ENCODE measurements at places on chromosomes 13 and 19. TPM values are rescaled to one million over a fixed set of nuclear protein-coding genes. Genes with fewer than 3 reads are reported as not detected.

Gene SIN3B
- 36.5 TPM for total RNA-seq

DNA sequence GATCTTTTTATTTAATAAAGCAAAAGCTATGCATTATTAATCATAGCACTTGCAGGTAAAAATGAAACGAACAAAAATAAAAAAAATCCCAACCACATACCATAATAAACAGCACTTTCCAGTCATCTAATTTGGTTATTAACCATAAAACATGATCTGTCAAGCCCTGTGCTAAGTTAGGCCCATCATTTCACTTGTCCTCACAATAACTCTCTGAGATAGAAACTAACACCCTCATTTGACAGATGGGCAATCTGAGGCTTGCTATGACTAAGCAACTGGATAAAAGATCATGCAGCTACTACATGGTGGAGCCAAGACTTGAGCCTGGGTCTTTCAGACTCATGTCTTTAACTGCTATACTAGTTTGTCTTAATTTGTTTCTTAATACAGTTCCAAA, 21.8 kb downstream of the PROSER1 start:
- no peak for DNase-seq

Gene ARHGEF1
- 73.4 TPM for total RNA-seq

Gene NCCRP1
- not detected for total RNA-seq

Gene ZNF714
- total RNA-seq = 3.9 TPM

GRCh38 chr13:103324641-103325040, 258.4 kb upstream of the SLC10A2 start:
- no peak for DNase-seq

DNA sequence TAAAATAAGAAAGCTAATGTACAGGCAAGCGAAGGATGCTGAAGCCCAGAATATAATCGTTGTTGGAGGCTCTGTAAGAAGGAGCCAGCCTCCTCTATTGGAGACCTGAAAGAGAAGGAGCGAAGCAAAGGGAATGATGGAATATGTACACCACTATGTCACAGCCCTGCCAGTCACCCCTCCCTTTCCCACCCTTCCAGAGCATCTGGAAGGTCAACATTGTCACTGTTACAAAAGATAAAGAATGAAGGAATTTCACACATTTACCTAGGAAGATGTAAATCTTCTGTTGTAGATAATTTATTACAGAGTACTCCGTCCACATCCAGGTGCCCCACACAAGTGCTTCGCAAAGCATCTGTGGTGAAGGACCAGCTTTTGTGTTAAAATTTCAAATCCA, 39.7 kb upstream of the SACS start:
- DNase-seq = no peak

GRCh38 chr13:31007417-31007816, 75.0 kb downstream of the TEX26 start:
- DNase-seq = no peak

Gene SIAH3
- total RNA-seq = not detected

GRCh38 chr19:33441277-33441699, 67.8 kb downstream of the CEBPG start:
- DNase-seq = peak; percentile 75

- no peak for DNase-seq
These were observed 226.6 kb downstream of the MZT1 start for GRCh38 chr13:72500851-72501250.

Gene CYP4F11
- 0.14 TPM for total RNA-seq

Gene MBD3L1
- total RNA-seq = not detected

DNA sequence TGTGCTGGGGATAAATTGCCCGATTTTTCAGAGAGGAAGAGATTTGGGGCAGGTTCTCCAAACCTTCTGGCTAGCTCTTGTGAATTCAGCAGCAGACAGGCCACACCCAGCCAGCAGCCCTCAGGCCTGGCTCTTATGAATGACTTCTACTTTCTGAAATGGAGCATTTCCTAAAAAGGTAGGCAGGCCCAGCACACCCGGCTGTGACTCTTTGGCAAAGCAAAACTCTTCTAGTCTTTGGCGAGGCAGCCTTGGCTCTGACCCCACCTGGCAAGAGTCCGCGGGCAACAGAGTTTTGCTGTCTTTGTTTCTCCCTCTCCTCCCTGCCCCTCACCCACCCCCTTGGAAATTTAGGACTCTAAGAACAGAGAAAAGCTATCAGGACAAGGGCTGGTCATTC, 221.2 kb downstream of the ZNF536 start:
- DNase-seq = no peak

DNA sequence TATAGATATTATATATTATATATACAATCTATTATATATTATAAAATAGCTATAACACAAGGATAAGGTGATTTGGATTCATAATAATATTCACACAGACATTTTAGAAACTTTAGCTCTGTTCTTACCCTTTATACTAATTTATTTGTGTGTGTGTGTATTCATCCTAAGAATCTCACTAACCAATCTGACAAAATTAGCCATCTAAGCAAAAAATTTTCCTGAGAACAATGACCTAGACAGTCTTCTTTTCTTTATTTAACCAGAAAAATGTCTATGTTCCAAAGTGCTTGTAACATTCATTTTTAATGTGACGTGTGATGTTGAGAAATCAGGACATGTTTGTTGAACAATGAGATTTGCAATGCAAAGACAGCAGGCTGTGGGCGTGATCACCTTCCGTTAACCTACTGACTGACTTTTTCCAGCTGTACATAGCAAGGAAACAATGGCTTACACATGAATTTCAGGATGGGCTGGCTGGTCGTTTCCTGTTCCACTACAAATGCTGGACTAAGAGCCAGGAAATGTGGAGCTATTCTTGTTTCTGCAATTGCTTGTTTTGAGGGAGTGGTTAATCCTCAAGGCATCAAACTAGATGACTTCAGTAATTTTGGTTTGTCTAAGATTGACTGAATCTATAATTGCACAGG, 634.6 kb upstream of the ARGLU1 start:
- no peak for DNase-seq

GRCh38 chr13:75173457-75174356, 308.3 kb downstream of the TBC1D4 start:
- no peak for DNase-seq

DNA sequence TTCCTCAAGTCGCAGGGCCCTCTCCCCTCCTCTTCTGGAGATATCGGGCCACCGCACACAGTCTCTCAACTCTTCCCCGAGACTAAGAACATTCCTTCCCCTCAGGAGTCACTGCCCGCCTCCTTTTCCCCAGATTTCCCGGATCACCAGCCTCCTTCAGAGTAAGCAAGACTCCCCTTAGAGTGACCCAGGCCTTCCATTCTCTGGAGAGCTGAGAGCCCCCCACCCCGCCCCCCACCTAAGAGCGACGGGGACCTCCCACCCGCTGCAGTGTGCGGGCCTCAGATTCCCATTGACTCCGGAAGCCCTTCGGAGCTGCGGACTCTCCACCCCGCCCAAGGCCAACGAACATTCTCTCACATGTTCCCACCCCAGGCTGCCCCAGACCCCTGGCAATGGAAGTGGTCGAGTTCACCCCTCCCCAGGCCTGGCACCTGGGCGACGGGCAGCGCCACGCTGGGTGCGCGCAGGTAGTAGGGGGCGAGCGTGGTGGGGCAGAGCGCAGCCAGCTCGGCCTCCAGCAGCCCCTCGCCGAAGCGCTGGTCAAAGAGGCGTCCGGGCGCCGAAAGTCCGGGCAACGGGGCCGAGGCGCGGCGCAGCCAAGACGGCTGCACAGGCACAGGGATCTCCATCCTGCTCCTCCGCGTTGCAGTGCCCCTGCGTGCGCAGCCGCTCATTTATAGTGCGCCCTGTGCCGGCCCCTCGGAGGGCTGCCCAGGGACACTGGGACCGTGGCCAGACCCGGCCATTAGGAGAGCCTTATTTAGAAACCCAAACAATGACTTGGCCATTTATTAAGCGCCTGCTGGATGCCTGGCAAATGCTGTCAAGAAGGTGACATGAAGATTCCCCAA, at the start of gene HSPB6:
Gene HSPB6 (minus strand): TSS at position 653 of the 854 bp plus-strand sequence. CDS start 21 bp downstream, at position 632.
- peak; percentile 96 for DNase-seq

GRCh38 chr13:75785130-75785529, 149.0 kb downstream of the LMO7 start:
- no peak for DNase-seq

DNA sequence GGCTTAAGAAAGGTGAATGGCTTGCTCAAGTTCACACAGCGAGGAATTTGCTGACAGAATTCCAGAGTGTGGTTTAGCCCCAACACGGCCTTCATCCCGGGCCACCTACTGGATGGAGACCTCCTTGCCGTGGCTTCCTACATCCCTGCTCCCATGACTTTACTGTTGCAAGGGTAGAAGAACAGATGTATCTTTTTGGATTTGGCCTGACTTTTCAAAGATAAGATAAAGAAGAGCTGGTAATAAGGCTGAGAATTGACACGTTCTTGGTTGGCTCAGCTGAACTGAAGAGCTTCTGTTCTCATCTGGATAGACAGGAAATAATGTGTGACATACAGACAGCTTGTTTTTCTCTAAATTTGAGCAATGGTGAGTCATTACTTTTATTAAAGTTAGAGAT, 113.1 kb downstream of the KLF5 start:
- DNase-seq = no peak

Gene RDH8
- not detected for total RNA-seq

GRCh38 chr13:112154301-112155060, 87.5 kb downstream of the SOX1 start:
- DNase-seq = peak; percentile 63

Gene CYP2S1
- 1.2 TPM for total RNA-seq

GRCh38 chr19:30887042-30887441, 462.2 kb downstream of the TSHZ3 start:
- no peak for DNase-seq

GRCh38 chr19:3565139-3565538, 7.6 kb upstream of the HMG20B start:
- no peak for DNase-seq

Gene MBD3L3
- not detected for total RNA-seq

Gene ZNF254
- total RNA-seq = 12.8 TPM

Gene BCAM
- 49.6 TPM for total RNA-seq

DNA sequence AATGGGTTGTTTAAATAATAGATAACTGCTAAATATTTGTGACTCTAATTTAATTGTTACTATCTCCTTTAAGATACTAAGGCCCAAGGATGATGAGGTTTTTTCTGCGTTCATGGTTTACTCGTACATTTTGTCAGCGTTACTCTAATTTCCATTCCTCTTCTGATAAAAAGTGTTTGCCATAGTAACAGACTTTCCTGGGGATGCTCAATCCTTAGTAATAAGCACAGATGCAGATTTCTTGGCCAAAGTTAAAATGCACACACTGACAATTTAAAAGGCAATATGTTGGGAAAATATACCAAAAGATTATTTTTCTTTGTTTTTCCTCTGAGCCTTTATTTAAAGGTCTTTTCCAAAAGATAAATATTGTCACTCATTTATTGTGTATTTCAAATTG, 149.6 kb downstream of the IRS2 start:
- DNase-seq = no peak

Gene ZNF837
- total RNA-seq = 1.0 TPM

DNA sequence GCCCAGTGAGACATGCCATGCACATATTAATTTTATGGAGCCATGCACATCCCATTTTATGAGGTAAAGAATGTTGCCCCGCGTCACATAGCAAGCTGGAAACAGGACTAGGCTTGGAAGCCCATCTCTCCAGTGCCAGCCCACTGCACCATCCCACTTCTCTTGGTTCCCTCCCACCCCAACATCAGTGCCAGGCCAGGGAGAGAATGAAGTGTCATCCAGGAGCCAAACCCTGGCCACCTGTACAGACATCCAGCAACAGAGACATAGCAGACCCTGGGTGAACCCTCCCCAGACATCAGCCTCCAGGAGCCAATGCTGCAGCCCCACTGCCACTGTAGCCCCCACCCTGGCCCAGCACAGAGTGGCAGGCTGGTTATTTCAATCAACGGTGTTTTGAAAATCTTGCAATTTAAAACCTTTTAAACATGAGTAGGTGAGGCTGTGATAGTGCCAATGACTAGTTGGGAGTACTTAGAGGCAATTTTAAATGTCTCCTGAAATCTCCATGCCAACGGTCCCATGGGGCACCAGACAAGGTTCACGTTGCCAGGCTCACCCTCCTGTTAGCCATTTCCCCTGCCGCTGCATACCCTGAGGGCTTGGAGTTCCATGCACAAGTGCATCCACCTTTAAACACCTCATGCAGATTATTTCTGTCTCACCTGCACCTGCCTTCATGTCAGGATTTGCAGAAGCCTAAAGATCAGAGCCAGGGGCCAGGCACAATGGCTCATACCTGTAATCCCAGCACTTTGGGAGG, 34.7 kb downstream of the VSTM2B start:
- DNase-seq = no peak

GRCh38 chr19:18833141-18833476, 1.4 kb downstream of the UPF1 start:
- no peak for DNase-seq

Gene POSTN
- total RNA-seq = 110 TPM

Gene ADGRE2
- 4.3 TPM for total RNA-seq

Gene LGALS13
- total RNA-seq = not detected

GRCh38 chr13:26062853-26063444, 11.1 kb upstream of the SHISA2 start:
- DNase-seq = no peak

GRCh38 chr19:17830567-17831418, 9.5 kb upstream of the INSL3 start:
- peak; percentile 87 for DNase-seq

DNA sequence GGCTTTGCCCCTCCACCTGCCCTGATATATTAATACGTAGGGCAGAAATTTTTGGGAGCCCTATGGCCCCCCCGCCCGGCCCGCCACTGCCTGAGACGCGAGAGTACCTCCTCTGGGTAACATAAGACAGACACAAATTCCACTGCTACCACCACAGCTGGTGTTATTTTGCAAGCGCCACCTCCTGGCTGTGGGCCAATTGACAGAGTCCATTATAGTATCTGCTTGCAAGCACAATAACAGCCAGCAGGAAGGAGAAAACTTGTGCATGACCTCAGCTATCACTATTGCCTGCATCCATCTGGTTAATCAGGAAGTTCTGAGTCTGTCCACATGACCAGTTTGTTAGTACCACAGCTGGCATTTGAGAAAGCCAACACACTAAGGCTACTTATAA, 25.3 kb upstream of the OR10H2 start:
- peak; percentile 93 for DNase-seq

DNA sequence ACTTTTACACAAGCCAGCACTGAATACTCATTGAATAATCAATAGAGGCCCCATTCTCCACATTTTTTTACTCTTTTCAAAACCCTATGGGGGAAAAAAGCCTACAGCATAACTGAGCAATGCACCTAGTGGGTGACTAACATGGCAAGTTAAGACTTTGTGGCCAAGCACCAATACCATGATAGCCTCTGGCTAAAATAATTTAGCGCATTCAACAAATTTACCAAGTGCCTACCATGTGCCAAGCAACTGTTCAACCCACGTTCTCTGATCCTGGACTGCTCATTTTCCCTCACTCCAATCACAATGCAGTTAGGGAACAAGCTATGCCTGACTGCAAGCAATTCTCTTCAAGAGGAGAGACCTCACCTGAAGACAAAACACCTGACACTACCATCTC, 3.0 kb downstream of the ANKRD10 start:
- no peak for DNase-seq

DNA sequence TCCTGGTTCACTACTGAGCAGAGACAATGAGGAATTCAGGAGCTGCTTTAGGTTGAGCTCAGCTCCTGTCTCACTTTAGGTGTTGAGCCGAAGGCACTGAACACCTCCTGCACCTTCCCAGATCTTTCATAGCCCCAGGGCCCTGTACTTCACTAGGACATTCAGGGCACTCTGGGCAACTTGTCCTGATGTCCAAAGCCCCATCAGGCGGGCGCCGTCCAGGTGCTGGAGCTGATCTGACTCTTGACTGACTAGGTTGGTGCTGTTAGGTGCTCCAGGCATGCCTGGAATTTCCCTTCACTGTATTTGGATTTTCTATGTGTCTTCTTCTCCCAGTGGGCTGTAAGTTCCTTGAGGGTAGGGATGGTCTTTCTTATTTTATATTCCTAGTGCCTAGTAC, 48.4 kb upstream of the CNMD start:
- no peak for DNase-seq

Gene KLK3
- not detected for total RNA-seq

- no peak for DNase-seq
These were observed 7.7 kb upstream of the NOVA2 start for GRCh38 chr19:45981350-45981749.
